Eye (tissue), 1 donor: ENCODE measurements at places on chromosomes 5 and 9.

GRCh38 chr5:82386576-82386975 lies 108.4 kb upstream of the RPS23 start:
- no peak for DNase-seq

- no peak for DNase-seq
These were observed 105.3 kb downstream of the UBE2R2 start for GRCh38 chr9:33921967-33922895.

DNA sequence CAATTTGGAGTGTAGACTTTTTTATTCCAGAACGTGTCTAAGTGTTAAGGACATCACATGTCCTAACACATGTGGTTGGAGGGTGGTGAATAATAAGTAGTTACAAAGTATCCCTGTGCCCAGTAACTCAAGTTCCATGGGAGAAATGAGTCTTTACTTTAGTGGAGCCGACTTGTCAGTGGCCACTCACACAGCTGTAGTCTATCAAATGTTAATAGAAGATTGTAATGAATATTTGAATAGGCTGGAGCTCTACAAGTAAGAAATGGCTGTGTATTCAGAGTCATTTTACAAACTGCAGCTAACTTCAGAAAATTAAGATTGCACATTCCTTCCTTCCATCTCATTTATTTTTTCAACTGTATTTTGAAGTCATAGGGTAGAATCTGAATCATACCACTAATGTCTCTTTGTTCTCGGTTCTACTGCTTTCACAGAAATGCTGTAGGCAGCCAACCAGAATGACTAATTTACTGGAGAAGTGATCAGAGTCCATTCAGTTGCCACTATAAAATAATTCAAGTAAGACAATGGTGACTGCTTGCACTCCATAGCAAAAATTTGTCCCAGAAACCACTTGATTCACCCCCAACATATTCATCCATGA lies 394.8 kb downstream of the NR2F1-AS1 start:
- peak; percentile 28 for DNase-seq

GRCh38 chr5:76402251-76402885 lies 717 bp upstream of the IQGAP2 start:
- peak; percentile 75 for DNase-seq
